ENCODE measurements at places on chromosomes 13 and 19.

DNA sequence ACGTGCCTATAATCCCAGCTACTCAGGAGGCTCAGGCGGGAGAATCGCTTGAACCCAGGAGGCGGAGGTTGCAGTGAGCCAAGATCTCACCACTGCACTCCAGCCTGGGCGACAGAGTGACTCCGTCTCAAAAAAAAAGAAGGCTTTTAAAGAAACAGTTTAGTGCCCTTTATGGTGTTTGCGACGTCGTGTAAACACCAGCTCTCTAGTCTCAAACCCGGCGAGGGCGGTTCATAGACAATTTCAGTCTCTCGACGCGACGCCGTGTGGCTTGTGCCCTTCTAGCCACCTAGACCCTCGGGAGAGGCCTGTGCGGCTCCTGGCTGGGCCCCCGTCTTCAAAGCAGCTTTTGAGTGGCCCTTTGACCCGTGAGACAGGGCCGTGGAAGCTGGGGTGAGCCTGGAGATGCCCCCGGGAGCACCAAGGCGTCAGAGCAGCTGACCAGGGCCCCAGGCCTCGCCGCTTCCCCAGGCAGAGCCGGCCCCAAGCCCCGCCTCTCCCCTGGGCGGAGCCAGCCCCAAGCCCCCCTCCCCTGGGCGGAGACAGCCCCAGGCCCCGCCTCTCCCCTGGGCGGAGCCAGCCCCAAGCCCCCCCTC is 5.0 kb upstream of the MADCAM1 start:
- no peak for DNase-seq

DNA sequence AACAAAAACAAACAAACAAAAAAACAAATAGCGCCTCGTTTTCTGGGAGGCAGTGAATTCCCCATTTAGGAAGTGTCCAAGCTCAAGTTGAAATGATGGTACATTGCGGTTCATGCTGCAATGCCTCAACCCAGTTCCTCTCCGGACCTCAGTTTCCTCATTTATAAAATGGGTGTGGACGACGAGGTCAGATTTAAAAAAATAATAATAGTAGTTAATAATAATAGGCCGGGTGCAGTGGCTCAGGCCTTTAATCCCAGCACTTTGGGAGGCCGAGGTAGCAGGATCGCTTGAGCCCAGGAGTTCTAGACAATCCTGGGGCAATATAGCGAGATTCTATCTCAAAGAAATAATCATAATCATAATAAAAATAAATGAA is 15.5 kb upstream of the ERCC1 start:
- DNase-seq, result no peak

GRCh38 chr19:6753178-6754031 is 13.8 kb downstream of the SH2D3A start:
- DNase-seq, result peak; percentile 85

GRCh38 chr13:90447734-90448101 is 899.8 kb upstream of the MIR17HG start:
- DNase-seq, result no peak

DNA sequence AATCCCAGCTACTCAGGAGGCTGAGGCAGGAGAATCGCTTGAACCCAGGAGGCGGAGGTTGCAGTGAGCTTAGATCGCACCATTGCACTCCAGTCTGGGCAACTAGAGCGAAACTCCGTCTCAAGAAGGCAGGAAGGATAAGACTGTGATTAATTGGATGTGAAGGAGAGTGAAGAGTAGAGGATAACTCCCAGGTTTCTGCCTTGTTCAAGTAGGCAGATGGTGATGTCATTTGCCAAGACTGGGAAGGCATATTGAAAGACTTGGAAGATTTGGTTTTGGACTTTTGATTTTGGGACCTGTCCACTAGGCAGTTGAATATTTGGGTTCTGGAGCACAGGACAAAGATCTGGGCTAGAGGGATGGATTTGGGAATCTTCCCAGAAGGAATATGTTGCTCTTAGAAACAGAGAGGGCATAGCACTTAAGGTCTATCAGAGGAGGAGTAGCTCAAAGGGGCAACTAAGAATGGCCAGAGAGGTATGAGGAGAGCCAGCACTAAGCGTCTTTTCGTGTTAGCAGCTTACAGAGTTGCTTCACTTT is 20.0 kb downstream of the GARRE1 start:
- DNase-seq, result no peak

- no peak for DNase-seq
These were observed 316.8 kb downstream of the ATP8A2 start for GRCh38 chr13:25688536-25688935.

GRCh38 chr19:13691569-13692435 is 72.5 kb upstream of the MRI1 start:
- DNase-seq, result no peak

DNA sequence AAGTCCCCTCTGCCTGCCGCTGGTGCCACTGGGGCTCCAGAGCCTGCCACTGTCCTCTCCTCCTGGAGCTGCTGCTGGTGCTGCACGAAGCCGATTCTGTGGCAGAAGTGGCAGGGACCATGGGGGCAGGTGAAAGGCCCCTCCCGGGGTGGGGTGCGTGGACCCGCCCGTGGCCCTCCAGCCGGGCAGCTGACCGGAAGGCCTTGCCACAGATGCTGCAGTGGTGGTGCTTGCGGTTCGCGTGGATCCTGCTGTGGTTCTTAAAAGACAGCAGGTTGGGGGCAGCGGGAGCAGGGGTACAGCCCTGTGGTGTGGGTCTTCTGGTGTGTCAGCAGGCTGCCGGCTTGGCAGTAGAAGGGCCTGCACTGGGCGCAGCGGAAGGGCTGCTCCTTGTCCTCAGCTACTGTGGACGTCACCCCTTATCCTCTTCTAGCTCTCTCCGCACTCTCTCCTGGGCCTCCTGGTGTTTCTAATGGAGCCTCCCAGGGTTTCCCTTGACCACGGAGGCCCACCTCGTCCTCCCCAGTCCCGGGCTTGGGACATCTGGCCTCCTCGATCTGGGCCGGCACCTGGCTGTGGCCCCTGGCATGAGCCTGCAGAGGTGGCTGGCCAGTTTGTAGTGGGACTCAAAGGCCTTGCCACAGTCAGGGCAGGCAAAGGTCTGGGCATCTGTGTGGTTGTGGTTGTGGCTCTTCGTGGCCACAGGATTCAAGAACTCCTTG is 380.4 kb downstream of the OLFM4 start:
- DNase-seq, result no peak

- no peak for DNase-seq
These were observed 34.6 kb upstream of the KATNAL1 start for GRCh38 chr13:30341815-30342570.

DNA sequence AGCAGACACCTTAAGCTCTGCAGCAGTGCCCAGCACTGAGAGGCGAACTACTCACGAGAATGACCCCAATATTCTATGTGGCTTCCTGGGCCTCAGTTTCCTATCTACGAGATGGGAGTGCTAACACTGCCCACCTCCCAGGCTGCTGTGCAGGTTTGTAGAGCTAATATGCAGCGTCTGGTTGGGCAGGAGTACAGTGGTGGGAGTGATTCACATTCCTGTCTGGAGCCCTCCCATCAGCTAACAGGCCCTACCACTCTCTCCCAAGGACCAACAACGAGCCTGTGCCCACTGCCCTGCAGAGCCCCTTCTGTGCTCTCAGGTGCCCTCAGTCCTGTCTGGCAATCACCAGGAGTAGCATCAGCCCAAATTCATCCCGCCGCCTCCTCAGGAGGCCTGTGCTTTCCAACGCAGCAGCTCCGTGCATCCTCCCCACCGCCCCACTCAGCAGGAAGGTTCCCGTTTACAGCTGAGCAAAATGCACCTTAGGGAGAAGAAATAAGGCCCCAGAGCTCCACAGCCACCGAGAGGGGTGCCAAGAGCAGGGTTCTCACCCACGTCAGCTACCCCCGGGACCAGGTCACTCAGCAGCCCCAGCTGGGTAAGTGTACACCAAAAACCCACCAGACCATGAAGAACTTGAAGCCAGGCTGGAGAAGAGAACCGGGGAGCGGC is 6.6 kb downstream of the AKT2 start:
- DNase-seq, result no peak

DNA sequence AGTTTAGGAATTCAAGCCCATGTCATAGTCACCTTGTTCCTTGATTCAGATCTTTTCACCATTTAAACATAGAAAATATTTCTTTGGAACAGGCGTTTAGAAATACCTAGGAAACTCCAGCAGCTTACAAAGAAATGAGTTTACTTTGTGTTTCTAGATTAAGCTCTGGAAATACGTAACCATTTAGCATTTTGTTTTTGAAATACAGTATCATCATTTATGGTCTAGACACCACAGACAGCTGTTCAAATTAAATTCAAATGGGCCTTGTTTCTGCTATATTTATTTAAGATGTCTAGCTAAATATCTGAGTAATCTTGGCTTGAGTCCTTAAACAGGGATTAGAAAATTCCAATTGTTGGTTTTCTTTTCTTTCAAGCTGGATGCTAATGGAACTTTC is 228.5 kb downstream of the NDFIP2 start:
- no peak for DNase-seq

GRCh38 chr13:85816413-85816812 is 17.2 kb upstream of the SLITRK6 start:
- DNase-seq, result no peak

- DNase-seq, result no peak
These were observed 97.5 kb downstream of the SLC10A2 start for GRCh38 chr13:102968572-102969228.

GRCh38 chr13:32902874-32903273 is 113.3 kb upstream of the KL start:
- DNase-seq, result no peak

DNA sequence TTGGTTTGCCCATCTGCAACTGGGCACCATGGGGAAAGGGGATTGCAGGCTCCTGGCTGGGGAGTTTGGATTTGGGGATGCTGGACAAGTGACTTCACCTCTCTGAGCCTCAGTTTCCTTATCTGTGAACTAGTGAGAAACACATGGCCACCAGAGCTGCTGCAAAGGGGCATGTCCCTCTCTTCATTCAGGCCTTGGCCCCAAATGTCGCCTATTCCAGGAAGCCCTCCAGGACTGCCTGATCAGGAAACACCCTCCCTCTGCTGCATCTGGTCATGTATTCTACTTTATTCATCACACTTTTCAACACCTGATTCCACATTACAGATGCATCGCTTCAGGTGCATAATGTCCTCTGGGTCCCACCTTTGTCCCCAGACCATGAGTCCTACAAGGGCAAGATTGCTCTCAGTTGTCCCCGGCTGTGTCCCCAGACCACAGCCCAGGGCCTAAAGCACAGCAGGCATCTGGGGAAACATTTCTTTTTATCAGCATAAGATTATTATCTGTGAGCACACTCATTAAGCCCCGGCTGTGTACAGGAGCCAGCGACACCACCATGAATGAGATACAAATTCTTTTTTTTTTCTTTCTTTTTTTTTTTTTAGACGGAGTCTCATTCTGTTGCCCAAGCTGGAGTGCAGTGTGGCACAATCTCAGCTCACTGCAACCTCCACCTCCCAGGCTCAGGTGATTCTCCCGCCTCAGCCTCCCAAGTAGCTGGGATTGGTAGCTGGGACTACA is 37.5 kb downstream of the ARRDC2 start:
- no peak for DNase-seq

- DNase-seq, result no peak
These were observed 249.1 kb downstream of the GGACT start for GRCh38 chr13:100339411-100339940.

DNA sequence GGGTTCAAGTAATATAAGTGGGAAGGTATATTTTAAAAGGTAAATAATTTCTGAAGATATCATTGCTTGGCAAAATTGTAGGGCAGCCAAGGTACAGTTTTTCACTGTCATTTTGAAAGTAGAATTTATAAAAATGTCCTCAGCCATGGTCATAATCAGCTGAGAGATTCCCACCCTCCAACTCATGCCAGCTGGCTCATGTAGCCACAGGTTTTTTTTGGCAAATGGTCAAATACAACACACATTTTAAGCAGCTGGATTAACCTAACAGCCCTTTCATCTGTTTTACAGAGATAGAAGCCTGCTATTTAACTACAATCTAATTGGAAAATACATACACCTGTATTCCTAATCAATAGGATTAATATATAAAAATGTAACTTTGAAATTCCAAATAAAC is 619.2 kb upstream of the SGCG start:
- no peak for DNase-seq

DNA sequence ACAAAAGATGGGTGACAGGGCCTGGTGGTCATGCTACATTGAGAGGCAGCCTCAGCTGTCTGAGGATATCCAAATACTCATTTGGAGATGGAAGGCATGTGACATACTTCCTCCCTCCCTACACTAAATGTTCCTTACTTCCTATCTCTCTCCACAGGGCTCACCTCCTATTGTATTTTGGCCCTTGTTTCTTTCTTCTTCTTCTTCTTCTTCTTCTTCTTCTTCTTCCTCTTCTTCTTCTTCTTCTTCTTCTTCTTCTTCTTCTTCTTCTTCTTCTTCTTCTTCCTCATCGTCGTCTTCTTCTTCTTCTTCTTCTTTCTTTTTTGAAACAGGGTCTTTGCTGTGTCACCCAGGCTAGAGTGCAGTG is 71.8 kb upstream of the POMP start:
- DNase-seq, result no peak

GRCh38 chr13:101383595-101383994 is 32.7 kb downstream of the NALCN start:
- DNase-seq, result no peak

GRCh38 chr19:44948763-44949374 is 3.0 kb downstream of the APOC2 start:
- no peak for DNase-seq

DNA sequence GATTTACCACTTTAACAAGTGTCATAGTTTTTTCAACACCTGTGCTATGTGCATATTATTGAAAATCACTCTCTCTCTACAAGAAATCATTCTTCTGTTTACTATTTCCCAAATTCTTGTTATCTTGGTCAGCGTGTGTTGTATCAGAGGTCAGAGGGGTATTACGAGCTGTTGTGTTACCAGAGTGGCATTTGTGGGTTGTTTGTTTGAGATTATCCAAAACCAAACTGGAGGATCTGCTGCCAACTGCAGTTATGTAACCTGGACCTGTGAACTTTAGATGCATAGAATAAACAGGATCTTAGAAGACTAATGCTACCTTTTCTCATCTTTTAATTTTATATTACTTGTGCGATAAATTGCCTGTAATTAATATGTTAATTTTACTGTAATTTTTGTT is 1751.4 kb upstream of the SPRY2 start:
- DNase-seq, result no peak

DNA sequence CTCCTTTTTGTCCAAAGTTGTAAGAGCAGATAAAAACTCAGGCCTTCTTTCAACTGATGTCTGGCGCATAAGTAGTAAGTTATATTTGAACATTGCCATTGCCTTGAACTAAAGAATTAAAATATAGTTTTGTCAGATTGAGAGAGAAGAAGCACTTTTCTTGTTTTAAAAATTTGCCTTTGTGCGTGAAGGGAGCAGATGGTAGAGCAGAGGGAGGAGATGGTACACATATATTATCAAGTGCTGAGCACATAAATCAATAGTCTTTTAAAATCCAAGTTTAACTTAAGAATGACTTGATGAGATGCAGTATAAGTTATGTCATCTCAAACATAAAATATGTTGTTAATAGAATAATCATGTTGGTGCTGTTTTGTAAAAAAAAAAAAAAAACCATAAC is 504.6 kb upstream of the KLHL1 start:
- DNase-seq, result no peak

DNA sequence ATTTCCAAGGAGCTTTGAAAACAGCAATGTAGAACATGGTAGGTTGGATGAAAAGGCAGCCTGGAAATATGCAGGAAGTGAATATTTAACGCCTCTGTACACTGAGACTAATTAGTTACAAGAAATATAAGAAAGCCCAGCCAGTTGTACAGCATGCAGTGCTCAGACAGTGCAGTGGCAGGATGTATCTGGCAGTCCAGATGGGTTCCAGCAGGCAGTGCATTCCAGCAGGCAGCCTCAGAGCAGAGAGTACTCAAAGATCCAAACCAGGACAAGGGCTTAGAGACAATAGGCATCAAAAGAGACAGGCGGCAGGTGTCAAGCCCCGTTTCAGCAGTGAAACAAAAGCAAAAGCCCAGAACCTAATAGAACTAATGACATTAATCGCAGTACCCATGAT is 2776.3 kb downstream of the PCDH9 start:
- DNase-seq, result no peak

GRCh38 chr19:15437355-15438123 is 12.2 kb downstream of the WIZ start:
- no peak for DNase-seq
